ENCODE measurements at places on chromosomes 13 and 19. TPM values are rescaled to one million over a fixed set of nuclear protein-coding genes. Genes with fewer than 3 reads are reported as not detected.

DNA sequence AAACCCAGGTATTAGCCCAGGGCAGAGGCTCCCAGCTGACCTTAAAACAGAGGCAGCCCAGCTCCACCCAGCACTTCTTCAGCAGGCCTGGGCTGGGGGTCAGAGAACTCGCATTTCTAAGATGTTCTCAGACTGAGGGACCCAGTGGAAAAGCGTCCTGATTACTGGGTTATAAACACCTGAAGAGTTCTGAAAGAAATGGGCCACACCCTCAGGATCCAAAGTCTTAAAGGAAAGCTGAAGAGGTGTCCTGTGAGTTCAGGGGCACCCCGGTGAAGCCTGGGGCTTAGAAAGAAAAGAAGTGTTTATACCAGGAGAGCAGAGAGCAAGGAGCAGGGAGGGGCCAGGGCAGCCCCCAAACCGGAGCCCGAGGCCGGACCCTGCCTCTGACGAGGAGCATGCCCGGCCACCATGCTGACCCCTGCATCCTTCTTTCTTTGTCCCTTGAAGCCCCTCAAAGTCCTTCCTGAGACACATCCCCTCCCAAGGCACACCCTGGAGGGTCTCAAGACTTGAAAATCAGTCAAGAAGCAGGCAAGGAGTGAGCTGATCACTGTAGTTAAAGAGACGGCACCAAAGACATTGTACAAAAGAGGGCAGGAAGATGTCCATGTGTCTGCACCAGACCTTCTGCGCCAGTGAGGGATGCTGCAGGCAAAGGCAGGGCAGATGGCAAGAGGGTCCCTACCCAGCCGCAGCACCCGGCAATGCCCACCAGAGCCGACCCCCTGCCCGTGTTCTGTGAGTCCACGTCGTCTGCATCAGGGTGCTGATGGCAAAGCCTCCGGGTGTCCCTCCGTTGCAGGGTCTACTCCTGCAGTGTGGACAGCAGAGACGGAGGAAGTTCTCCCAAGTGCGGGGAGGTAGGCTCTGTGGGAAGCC, 10.6 kb upstream of the RAB20 start:
- no peak for DNase-seq

DNA sequence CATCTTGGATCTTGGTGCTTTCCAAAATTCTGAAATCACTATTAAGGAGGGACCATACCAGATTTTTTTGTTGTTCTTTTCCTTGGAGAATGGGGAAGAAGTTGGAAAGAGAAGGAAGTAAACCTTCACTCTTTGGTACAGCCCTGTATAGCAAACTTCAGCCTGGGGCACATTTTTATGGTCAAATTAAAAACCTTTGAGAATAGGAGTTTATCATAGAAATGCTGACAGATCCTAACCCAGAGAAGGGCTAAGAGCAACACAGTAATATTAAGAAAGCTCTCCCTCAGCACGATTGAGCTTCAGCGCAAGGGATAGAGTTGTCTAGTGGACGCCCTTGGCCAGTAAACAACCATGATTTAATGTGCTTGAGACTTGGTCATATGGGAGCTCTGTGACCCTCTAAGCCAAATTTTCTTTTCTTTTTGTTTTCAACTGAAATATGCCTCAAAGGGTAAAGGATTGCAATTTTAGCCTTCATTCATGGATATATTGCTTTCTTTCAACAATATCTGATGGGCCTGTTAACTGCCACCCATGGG, 294.3 kb upstream of the MAB21L1 start:
- DNase-seq: no peak

Gene SRRM5
- total RNA-seq: 0.46 TPM

DNA sequence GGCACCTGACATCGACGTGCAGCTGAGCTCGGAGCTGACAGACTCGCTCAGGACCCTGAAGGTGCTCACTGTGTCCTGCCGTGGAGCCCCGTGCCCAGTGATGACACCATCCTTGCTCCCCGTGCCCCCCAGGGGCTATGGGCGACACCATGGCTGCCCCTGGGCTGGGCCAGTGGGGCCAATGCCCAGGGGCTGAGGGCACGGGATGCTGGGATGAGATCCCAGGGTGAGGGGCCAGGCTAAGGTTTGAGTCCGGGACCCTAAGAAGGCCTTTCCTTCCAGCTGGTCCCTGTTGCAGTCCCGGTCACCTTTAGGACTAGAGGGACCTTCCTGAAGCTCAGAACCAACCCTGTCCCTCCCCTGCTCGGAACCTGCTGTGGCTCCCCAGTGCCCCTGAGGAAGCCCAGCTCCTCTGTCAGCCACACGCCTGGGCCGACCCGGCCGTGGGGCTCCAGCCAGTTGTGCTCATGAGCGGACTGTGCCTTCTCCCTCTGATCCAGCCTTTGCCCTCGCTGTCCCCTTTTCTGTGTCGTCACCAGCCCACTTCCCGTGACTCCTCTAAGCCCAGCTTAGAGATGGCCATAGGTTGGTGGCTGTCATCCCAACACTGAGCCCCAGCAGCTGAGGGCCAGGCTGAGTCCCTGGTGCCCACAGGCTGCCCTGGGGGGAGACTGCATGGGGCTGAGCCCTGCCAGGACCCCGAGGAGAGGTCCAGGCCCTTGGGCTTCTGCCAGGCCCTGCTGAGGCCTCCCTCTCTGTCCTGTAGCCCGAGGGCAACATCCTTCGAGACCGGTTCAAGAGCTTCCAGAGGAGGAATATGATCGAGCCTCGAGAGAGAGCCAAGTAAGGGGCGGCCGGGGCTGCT, 10.6 kb downstream of the NOP53 start:
- no peak for DNase-seq

DNA sequence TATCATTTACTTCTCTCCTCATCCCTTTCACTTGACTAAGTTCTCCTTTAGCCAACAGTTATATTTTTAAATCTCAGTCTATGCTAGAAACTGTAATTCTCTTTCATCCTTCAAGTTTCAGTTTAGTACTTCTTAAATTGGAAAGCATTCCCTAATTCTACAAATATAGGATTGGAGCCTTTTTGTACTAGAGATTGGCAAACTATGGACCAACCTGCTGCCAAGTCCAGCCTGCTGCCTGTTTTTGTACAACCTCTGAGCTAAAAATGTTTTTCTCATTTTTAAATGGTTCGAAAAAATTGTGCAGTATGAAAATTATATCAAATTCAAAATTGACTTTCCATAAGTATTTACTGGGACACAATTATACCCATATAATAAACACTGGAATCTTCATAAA, 1381.5 kb upstream of the SPRY2 start:
- DNase-seq: no peak
